Endothelial cell (in vitro differentiated cells): ENCODE measurements at places on chromosomes 11 and 22.

DNA sequence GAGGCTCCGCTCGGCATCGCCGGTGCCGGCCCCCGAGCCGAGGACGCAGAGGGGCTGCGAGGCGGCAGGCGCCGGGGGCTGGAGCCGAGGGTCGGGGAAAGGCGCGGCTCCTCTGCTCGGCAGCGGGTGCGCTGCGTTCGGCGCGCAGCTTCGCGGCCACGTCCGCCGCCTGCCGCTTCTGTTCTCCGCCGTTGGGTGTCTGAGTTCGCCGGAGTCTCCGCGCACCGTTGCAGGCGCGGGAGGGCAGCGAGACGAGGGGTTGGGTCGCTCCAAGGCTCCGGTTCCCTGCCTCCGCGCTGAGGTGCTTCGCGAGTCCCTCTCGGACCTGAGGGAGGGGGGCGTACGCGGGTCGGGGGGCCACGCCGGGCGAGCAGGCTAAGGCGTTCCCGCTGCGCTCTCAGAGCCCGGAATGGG lies 347 bp downstream of the MN1 start:
- DNase-seq, result peak; percentile 52

DNA sequence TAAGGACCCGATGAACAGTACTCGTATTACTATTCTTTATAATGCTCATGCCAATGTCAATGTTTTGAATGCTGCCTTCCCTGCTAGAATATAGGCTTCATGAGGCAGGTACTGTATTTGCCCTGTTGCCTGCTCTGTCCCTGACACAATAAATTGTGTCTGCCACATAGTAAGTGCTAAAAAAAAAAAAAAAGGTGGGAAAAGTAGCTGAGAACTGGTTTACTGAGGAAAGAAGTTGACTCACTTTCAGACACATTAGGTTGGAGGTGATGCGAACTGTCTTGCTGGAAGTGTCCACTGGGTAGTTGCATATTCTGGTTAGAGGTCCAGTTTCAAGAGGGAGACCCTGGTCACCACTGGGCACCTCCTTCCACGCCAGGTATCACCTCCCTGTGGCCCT lies 255.9 kb downstream of the KIRREL3 start:
- no peak for DNase-seq

GRCh38 chr11:1470681-1471611 lies 15.6 kb downstream of the MOB2 start:
- no peak for DNase-seq

GRCh38 chr11:117572129-117572528 lies 224.9 kb downstream of the DSCAML1 start:
- no peak for DNase-seq

GRCh38 chr11:75480185-75481175 lies 45.3 kb downstream of the GDPD5 start:
- DNase-seq, result no peak

GRCh38 chr11:75453916-75454655 lies 21.1 kb upstream of the KLHL35 start:
- no peak for DNase-seq
